ENCODE measurements at places on chromosomes 1 and 21.

DNA sequence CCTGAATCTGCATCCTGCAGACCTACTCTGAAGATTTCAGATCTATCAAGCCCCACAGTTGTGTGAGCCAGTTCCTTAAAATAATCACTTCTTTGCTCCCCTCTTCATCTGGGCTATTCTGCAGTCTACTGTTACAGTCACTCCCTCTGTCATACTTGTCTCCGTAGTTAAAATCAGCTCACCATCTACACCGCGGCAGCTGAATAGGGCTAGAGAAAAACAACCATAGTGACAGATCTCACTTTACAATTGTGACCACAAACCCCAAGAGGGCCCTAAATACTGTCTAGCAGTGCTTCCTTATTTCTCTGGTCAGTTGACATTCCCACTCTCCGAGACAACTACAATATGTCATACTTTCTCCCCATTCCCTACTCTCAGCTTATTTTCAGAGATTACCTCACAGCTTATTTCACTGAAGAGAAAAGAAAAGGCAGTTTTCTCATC lies 12.9 kb downstream of the DESI2 start:
- DNase-seq, result no peak

GRCh38 chr1:76876655-76877395 lies 9.5 kb downstream of the ST6GALNAC5 start:
- DNase-seq, result no peak

- no peak for DNase-seq
These were observed 24.9 kb downstream of the VANGL1 start for GRCh38 chr1:115666702-115667101.

DNA sequence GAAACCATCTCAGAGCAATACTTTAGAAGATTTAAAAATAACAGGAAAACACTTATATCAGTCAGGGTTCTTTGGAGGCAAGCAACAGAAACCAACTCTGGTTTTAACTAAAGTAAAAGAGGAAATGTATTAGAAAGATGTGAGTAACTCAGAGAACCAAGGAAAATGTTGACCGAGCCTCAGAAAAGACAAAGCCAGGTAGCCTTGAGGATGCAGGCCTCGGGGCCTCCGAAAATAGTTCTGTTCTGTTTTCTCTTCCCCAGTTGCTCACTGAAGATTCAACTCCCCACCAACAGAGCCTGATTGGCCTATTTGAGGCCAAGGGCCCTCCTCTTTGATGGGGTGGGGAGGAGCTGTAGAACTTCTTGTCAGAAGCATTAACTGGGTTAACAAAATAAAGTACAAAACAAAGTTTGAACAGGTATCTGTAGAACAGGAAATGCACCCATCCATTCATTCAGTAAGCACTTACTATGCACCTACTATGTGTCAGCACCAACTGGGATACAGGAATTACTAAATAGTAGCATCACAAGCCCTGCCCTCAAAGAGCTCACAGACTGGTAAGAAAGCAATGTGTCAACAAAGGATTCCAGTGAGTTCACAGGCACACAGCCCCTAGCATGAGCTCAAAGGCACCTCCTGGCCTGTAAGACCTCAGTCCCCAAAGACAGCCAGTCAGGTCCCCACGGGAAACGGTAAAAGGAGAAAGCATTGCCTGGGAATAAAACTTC lies 12.6 kb downstream of the SLAMF8 start:
- no peak for DNase-seq

Data from stimulated activated CD8-positive, alpha-beta memory T cell treated with anti-CD3 and anti-CD28 coated beads, Interleukin-15, amount 100 ng/mL, for 1 hour (primary cell).